Cortex of kidney (tissue), 1 donor: ENCODE measurements at places on chromosomes 3 and 15.

DNA sequence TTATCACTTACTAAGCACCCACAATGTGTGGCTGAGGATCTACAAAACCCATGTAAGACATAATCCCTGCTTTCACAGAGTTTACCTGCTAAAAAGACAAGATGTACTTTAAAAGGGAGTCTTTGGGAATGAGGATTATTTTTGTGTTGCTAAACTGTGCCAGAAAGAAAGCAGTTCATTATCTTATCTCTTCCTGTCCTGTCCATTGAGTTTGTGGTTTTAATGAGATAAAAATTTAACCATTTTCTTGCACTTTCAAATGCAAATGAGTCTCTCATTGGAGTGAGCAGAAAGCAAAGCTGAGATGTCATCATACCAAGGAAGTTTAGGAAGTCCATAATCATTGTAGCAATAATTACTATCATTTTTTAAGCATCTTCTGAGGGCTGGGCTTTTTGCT, 231.2 kb upstream of the ADAMTS9 start:
- no peak for DNase-seq

GRCh38 chr15:58058073-58058472, 7.4 kb downstream of the ALDH1A2 start:
- DNase-seq, result no peak

GRCh38 chr3:159923956-159924355, 64.7 kb upstream of the IL12A start:
- DNase-seq, result no peak

DNA sequence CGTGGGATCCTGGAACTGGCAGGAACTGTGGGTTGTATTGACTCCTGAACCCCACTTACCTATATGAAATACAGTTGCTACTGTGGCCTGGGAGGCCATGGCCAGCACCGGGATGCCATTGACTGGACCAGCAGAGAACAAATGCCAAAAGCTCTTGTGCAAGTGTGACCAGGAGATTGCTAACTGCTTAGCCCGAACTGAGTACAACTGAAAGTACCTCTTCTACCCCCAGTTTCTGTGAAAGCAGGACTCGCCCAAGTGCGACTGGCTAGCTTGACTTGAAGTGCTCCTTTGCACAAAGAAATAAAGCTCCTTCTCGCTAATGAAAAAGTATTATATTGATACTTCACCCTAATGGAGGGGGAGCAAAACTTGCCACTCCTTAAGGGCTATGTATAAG, 101.3 kb upstream of the ATP11B start:
- DNase-seq, result no peak

- DNase-seq, result no peak
Observed at GRCh38 chr15:26697913-26698312, 75.0 kb downstream of the GABRB3 start.

DNA sequence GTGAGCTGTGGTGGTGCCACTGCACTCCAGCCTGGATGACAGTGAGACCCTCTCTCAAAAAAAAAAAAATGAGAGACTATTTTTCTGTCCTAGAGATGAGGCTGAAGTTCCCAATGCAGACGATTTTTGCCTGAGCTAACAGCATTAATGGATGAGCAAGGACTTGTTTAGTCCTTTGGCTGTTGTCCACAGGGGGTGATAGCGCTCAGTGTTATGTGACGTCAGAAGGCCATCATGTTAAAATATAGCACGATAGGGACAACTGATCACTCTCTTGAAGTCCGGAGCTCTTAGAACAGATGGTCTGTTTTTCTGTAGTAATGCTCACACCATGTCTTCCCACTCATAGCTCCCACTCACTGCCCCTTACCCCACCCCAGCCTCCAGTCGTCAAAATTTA, 6.8 kb downstream of the TRNT1 start:
- no peak for DNase-seq

- no peak for DNase-seq
Observed at GRCh38 chr3:150878996-150879575, 26.2 kb downstream of the MINDY4B start.

GRCh38 chr3:123678108-123678511, 93.3 kb upstream of the HACD2 start:
- no peak for DNase-seq

- DNase-seq, result no peak
Observed at GRCh38 chr3:33430061-33430460, 10.1 kb downstream of the UBP1 start.

DNA sequence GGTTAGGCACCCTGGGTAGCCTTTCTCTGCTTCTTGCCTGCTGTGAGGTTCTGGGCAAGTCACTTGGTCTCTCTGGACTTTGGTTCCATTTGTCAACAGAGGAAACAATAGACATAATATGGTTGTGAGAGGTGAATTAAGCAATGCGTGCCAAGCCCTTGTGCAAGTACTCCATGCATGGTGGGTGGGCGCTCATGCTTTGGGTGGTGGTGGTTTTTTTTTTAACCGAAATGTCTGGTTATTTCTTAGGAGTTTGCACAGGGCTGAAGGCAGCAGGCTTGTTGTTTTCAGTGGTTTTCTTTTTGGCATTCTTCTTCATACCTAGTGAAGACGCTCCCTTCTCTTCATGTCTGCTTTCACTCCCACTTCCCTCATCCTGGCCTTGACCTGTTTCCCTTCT, 84.2 kb upstream of the LRTM1 start:
- no peak for DNase-seq

GRCh38 chr3:165837058-165837525, at the start of gene BCHE:
BCHE (minus strand) TSS chr3:165837423; CDS start chr3:165831033, 6,390 bp downstream.
- DNase-seq, result no peak

DNA sequence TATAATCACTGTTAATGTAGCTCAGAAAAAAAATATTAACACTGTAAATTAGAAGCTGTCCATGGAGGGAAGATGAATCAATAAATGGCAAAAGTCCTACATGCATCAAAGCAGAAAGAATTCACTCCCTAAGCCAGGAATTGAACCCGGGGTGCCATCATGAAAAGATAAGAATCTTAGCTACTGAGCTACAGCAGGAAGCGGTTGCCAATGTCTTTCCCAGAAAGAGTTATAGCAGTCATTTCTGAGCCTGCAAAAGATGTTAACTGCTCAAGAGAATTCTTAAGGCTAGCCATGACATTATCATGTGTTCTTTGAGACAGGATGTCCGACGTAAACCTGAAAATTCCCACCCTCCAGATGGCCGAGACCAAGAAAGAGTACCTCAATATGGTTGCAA, 47.4 kb upstream of the MKRN3 start:
- DNase-seq, result no peak

DNA sequence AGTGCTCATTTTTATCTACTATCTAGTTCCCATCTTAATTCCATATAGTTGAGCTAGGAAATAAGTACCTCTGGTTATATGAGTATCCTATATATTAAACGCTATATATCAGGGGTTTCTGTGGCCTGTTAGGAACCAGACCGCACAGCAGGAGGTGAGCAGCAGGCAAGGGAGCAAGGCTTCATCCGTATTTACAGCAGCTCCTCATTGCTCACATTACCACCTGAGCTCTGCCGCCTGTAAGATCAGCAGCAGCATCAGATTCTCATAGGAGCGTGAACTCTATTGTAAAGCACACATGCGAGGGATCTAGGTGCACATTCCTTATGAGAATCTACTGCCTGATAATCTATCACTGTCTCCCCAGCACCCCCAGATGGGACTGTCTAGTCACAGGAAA, 23.0 kb downstream of the GSK3B start:
- no peak for DNase-seq

GRCh38 chr3:109863701-109864100, 526.4 kb upstream of the DPPA4 start:
- no peak for DNase-seq

GRCh38 chr15:98596131-98596530, 52.2 kb upstream of the IGF1R start:
- no peak for DNase-seq

GRCh38 chr15:42156243-42156922, at the start of gene PLA2G4F:
PLA2G4F (minus strand) TSS chr15:42156636; CDS start chr15:42156549, 87 bp downstream.
- no peak for DNase-seq

DNA sequence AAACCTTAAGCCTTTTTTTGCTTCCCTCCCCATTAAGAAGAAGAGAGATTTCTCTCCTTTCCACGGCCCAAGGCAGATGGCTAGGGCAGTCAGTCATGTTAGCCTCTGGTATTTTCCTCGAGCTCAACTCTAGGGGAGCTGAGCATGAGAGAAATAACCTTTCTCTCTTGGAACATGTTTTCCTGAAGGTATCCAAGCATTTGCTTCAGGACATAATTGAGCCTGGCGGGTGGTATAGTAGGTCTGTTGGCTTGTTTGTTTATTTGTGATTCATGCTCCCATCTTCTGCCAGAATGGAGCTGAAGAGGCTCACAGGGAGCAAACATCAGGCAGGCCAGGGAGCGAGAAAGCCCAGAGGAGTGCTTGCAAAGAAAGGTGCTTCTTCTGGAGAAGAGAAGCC, 102.5 kb downstream of the MESD start:
- DNase-seq, result no peak

GRCh38 chr3:167851171-167851570, 115.7 kb downstream of the SERPINI1 start:
- no peak for DNase-seq

DNA sequence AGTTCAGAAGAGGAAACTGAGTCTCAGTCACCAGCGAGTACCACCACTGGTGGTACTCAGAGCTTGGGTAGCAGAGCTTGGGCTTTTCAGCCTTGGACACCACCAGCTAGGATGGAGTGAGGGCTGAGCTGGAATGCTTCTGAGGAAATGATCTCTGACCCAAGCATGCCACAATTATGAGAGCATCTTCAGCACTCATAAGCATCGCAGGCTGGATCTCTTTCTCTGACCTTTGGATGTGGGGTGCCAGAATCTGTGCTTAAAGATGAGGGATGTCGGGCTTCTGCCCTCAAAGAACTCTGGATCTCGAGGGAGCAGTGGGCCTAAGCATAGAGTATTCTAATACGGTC, 36.4 kb downstream of the ZNF710 start:
- DNase-seq, result no peak

GRCh38 chr15:68197661-68198437, 7.3 kb downstream of the CALML4 start:
- no peak for DNase-seq

DNA sequence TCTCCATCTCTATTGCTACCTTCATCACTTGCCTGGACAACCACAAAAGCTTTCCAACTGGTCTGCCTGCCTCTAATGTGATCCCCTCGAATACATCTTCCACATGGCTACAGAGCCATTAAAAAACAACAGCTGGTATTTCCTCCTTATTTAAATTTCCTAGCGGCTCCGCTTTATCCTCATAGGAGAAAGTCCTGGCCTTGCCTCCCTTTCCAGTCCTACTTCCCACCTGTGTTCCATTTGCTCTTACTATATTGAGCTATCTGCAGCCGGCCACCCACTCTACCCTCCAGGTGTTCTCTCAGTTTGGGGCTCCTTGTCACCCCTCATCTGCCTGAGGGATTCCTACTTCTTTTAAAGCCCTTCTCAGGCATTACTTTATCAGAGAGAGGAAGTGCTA, 49.7 kb upstream of the TSPAN3 start:
- DNase-seq, result no peak

- DNase-seq, result no peak
Observed at GRCh38 chr3:49020330-49021212, 1.4 kb upstream of the NDUFAF3 start.

GRCh38 chr15:22795206-22796063, 9.0 kb downstream of the NIPA1 start:
- no peak for DNase-seq

DNA sequence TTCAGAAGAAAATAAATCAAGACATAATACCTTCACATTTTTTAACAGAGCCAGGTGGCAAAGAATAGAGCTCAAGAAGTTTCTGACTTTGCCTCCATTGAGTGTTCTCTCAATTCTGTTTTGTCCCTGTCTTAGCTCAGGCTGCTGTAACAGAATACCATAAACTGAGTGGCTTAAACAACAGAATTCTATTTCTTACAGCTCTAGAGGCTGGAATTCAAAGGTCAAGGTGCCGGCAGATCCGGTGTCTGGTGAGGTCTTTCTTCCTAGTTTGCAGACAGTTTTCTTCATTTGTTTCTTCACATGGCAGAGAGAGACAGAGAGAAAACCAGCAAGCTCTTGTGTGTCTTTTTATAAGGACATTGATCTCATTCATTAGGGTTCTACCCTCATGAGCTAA, 25.6 kb downstream of the IQCH start:
- DNase-seq, result no peak

GRCh38 chr15:83322061-83322460, 37.6 kb upstream of the BNC1 start:
- DNase-seq, result no peak
